ENCODE measurements at places on chromosomes 5 and 9.

GRCh38 chr5:74848553-74849025 is 17.6 kb downstream of the FAM169A start:
- DNase-seq, result no peak

GRCh38 chr9:87534036-87534435 is 36.4 kb downstream of the DAPK1 start:
- no peak for DNase-seq

GRCh38 chr9:74496819-74497747 is at the start of gene RORB:
Gene RORB (plus strand): TSS chr9:74497335. CDS start chr9:74497977, 642 bp downstream.
- no peak for DNase-seq

GRCh38 chr9:5438301-5439162 is 807 bp upstream of the PLGRKT start:
- DNase-seq, result no peak

DNA sequence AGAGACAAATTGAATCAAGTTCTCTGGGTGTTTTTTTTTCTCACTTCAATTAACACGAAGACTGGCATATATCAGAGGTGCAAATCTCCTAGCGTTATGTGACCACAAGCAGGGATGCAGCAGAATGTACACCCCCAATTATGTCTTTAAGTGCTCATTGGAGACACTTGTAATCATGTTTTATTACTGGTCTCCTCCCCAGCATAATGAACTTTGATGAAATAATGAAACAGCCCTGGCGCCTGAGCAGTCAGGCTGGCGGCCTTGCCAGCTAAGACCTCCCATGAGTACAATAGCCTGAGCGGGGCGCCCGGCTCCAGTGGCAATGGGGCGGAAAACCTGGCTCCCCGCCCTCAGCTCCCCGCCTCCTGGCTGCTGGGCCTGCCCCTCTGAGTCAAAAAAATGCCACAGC is 209.4 kb upstream of the MSX2 start:
- DNase-seq, result no peak

DNA sequence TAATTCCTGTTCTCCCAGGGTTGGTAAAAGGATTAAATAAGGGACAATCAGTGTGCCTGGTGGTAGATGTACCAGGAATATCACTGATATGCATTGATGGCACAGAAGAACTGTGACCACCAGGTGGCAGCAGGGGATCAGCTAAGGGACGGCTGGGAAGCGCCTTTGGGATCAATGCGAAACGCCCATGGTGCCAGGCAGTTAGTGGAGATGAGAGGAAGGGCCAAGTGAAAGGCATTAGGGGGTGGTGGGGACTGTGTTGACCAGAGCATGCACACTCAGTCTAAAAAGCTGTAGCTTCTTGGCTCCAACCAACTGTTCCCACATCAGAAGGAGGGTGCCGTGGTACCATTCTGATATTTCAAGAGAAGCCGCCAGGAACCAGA is 55.6 kb downstream of the ARHGEF37 start:
- DNase-seq, result no peak

DNA sequence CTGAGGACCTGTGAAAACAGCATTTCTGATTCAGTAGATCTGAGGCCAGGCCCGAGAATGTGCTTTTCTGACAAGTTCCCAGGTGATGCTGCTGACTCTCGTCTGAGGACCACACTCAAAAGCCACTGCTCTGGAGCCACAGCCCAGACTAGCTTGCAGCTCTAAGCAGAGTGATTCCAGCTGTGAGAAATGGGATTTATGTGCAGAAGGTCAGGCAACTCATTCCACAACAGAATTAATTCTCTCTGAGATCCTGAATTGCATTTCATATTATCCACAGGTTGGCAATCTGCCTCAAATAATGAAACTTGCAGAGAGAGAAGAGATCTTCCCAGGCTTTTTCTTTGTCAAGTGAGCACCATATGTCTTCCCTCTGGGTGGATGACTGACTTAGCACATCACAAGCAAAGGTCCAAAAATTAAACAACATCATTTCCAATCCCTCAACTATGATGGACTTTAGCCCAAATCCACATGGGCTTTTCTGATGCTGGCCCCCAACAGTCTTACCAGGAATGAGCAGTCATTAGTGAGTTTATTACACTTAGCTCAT is 140.2 kb downstream of the ALDH1A1 start:
- no peak for DNase-seq

- DNase-seq, result no peak
Measured at GRCh38 chr5:60597572-60598320, 102.2 kb downstream of the DEPDC1B start.

DNA sequence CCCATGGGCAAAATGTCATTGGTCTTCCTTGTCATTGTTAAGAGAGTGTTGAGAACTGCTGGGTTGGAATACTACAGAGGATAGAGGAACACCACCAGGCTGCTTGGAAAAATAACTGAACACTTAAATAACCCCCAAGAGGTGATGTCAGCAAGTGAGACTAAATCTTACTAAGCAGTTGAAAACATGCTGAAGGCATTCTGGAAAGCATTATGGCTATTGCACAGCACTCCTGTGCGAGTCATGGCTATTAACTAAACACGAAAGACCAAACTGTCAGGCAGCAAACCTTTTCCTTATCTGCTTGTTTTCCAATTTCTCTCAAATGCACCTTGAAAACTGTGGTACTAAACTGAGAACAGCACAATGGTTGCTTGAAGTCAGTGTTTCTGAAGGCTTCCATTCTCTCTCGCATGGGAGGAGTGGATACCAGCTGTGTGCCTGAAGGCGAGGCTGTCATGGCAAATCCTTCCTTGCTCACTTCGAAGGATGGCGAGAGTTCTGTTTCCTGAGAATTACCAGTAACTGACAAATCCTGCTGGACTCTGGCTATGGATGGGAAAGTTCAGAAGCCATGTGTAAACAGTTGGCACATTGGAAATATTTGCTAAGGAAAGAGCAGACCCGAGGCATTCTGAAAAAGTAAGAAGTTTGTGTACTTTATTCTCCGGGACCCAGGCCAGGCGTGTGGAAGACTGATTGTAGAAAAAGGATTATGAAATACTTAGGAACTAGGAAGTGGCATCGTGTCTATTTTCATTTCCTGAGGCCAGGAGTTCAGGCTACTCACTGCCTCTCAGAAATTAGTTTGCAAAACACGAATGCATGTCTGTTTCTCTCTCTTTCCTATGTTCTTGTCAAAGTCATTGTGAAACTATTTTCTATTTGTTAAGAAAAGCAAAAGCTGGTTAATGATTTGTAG is 182.1 kb downstream of the DMRT2 start:
- DNase-seq, result no peak

- DNase-seq, result no peak
Measured at GRCh38 chr5:107413754-107414153, 257.0 kb downstream of the EFNA5 start.

DNA sequence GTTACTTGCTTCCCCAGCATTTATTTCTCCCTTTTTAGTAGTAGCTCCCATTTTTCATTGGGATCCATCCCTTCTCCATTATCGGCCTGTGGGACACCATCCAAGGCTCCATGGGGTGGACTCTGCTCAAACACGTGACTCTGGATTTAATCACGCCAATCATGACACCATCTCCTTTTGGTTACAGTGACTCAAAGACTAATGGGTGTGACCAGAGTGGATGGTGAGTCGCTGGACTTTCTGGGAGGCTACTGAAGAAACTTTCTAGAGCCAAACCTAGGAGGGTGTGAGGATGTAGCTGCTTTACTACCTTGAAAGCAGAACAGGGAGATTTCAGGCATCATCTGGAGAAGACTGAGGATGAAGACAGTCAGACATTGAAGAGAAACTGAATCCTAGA is 93.1 kb downstream of the PJA2 start:
- DNase-seq, result no peak

DNA sequence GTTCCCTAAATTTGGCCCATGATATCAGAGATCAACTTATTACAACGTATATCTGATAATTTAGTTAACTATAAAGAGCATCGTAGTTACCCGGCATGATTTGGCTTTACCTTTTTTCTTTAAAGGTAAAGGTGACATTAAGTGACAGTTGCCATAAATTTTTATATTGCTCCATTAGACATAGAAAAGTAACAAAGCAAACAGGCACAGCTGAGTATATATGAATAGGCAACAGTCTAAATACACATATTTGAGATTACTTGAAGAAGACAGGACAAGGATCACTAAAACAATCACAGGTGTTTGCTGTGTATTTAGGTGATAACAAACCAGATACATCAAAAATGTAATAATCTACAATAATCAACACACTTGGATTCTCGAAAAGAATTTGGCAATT is 34.8 kb downstream of the RFX3 start:
- no peak for DNase-seq

DNA sequence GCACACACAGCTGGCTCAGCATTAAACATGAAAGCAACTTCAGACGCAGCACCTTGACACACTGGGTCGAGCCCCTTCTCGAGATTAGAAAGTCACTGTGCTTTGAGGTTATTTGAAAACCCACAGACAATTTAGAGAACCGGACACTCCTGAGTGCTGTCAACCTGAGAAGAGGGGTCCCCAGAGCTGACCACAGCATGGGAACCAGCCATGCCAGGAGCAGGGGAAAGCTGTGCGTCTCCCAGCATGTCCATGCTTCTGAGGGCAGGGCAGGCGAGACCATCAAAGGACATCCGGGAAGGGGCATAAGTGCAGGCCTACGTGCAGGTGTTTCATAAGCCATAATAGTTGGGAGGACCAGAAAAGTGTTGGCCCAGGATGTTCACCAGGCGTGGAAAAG is 20.5 kb downstream of the SLC6A3 start:
- no peak for DNase-seq

DNA sequence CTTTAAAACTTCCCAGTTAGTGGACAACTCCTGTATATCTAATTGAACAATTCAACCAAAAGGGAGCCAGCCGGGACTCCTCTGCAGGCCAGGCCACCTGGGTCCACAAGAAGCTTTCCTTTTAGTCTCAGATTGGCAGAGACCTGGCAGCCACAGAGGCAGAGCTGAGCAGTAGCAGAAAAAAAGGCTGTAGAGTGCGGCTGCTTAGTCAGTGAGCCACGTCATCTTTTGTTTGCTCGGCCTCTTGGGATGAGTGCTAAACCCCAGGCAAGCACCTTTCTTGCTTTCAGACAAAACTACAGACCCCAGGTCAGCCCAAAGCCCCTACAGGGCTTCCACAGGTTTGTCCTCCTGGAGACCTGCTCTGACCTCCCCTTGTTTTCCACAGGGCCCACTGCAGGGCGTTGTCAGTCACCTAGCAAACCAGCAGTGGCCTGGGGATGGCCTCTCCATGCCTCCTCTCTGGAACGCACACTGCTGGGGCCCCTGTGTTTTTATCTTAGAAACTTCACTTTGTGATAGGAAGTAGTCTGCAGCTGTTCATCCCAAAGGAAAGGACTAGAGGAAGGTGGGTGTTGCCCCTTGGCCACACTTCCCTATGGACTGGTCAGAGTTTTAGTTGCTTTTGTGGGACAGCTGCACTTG is 49.9 kb downstream of the SHB start:
- no peak for DNase-seq

DNA sequence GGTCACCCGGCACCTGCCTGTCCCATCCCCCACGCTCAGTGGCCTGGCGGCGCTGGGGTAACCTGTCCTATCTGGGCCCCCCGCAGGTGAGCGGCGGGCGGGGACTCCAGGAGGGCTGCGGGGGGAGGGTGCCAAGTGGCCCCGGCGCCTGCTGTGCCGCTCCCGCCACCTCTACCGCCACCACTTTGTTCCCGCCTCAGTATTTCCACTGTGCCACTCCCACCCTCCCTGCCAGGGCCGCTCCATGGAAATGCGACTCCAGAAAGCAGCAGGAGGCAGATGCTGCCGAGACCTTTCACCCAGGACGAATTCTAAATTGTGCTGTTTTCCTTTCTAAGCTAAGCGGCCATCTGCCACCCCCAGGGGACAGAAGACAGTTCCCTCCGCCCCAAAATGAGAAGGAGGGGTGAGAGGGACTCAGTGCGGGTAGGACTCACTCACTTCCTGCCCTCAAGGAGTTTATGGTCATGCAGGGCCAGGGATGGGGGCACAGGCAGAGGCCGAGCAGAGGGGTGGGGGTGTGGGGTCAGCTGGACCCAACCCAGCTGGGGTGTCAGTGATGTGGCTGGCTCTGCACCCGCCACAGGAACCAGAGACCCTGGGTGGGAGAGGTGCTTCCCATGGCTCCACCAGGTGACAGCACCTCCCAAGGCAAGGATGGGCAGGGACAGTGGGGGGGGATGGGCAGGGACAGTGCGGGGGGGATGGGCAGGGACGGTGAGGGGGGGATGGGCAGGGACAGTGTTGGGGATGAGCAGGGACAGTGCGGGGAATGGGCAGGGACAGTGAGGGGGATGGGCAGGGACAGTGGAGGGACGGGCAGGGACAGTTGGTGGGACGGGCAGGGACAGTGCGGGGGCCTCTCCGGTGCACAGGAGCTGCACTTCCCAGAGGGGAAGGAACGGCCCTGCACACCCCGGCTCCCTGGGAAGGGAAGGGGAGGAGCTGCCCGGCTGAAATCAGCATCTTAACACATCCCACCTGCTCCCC is 17.8 kb downstream of the NOTCH1 start:
- no peak for DNase-seq

DNA sequence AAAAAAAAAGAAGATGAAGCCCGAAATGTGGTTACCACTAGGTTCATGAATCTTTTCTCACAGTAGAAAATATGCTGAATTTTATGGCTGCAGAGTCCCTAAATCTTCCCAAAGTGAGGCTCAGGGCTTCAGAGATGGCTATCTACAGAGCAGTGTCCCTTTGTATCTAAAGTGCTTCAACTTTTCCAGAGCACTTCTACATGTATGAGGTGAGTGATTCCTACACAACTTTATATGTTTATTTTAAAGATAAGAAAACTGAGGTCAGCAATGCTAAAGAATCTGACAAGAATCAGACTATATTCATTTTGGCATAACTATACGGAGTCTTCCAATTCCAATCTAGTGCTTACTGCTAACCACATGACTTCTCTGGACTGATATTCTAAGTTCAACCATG is 53.2 kb downstream of the MRPS27 start:
- DNase-seq, result no peak

DNA sequence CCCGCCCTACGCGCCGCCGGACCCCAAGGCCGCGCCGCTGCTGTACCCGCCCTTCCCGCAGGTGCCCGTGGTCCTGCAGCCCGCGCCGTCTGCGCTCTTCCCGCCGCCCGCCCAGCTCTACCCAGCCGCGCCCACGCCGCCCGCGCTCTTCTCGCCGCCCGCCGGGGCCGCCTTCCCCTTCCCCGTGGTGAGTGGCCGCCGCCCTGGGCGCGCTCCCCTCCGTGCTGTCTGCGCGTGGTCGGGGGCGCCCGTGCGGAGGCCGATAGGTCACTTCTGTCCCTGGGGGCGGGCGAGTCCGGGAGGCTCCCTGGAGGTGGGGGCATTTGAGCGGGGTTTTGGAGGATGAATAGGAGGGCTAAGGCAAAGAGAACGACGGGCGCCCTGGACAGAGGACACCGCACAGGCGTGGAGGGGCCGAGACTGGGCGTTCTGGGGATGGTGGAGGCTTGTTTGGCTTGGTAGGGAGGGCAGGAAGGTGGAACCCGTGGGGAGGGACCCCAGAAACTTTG is 9.6 kb downstream of the PRRT1B start:
- no peak for DNase-seq

- no peak for DNase-seq
Measured at GRCh38 chr5:6000867-6001266, 377.5 kb downstream of the MED10 start.

DNA sequence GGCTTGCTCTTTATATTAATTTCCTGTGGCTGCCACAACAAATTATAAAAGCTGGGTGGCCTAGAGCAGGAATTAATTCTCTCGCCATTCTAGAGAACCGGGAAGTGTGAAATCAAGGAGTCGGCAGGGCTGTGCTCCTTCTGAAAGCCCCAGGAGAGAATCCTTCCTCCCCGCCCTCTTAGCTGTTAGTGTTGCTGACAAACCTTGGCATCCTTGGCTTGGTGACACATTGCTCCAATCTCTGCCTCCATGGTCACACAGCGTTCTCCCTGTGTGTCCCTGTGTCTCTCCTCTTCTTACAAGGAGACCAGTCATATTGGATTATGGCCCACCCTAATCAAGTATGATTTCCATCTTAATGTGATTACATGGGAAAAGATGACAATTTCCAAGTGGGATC is 55.9 kb upstream of the NEURL1B start:
- DNase-seq, result no peak

All from activated T-helper 1 cell treated with anti-CD3 and anti-CD28 coated beads, Interleukin-2, amount 50 U/mL, for 16 hours (primary cell).